ENCODE measurements at places on chromosomes 16 and 17.

DNA sequence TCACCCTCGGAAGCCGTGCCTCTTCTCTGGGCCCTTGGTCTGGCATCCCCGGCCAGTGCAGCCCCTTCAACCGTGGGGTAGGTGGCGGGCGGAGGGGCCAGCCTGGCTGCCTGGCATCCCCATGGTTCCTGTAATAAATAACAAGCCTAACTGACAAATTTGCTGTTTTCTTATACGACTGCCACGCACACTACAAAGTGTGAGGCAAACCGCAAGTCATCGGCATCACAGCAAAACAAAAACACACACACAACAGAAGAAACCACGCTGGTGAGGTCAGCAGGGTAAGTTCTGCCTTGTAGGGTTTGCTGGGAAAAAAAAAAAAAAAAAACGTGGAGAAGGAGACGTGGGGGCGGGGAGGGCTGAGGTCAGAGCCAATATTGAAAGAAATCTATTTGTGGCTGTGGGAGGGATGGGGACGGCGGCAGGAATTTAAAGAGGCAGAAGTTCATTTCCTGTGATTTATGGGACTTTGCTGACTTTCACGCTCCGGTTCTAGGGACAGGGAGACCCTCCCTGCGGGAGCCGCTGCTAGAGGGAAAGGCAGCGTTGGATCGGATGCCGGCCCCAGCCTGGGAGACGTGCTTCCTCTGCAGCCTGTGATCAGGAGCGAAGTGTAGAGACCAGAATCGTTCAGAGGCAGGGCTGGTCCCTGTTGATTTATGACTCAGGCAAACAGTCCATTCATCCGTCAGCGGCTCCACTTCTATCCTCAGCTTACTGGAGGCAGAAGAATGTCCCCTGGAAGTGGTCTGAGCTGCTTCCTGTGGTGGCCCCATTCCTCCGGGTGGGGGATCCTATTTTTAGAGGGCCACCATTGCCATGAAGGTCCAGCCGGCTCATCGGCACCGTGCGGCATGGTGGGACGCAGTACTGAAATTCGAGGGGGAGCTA lies 162.8 kb downstream of the FOXL1 start:
- DNase-seq, result peak; percentile 69

DNA sequence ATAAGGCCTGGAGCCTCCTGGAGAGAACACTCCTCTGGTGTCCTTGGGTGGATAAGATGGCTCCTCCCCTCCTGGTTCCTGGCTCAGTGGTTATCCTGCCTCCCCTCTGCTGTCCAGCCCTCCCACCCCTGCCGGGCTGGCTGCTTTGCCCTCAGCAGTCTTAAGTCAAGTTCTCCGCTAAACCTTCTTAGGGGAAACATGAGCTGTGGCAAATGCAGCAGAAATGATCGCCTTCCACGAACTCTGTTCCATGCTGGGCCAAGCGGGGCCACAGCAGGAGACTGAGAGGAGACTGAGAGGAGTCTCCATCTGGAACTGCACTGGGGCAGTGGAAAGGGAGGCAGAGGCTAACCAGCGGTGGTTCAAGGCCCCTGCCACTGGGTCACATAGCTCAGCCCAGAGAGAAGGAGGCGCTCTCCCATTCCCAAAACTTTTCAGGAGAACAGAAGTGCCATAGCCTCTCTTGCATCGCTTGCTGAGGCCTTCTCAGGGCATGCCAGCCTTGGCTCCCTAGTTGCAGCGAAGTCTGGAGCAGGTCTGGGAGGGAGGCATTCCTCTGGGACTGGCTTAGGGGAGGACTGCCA lies 26.9 kb downstream of the TNS4 start:
- DNase-seq, result no peak

- no peak for DNase-seq
Observed at GRCh38 chr17:28940142-28940541, 11.2 kb downstream of the PHF12 start.

GRCh38 chr17:74012465-74012864 lies 191.0 kb upstream of the RPL38 start:
- peak; percentile 45 for DNase-seq

DNA sequence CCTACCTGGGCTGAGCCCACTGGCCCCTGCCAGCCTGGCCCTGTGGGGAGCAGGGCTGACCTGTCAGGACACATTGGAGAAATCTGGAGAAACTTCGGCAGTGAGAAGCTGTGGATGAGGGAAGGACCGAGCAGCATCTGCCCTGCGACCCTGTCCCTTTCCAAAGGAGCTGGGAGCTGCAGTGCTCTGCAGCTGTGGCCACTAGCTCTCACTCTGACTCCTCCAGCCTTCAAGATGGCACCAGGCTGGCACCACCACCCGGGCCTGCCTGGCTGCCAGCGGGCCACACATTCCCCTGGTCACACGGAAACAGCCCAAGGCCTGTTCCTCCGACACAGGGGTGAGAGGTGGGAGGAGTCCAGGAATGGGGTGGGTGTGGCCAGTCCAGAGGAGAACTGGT lies 30.1 kb downstream of the CD300LG start:
- DNase-seq, result no peak

DNA sequence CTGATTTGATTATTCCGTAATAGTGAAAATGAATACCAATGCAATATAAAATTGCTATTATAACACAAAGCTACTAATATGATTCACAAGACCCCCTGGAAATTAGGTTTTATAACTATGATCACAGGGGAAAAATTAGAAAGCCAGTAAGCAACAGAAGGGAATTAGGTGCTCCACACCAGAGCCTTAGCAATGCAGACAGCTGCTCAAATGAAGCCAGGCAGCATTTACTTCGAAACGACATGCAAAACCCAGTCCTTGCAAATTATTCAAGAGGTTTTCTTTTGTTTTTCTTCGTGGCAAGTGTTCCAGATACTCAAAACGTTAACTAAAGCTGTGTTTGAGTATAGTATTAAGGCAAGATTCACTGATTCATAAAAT lies 47.9 kb downstream of the TOX3 start:
- no peak for DNase-seq

DNA sequence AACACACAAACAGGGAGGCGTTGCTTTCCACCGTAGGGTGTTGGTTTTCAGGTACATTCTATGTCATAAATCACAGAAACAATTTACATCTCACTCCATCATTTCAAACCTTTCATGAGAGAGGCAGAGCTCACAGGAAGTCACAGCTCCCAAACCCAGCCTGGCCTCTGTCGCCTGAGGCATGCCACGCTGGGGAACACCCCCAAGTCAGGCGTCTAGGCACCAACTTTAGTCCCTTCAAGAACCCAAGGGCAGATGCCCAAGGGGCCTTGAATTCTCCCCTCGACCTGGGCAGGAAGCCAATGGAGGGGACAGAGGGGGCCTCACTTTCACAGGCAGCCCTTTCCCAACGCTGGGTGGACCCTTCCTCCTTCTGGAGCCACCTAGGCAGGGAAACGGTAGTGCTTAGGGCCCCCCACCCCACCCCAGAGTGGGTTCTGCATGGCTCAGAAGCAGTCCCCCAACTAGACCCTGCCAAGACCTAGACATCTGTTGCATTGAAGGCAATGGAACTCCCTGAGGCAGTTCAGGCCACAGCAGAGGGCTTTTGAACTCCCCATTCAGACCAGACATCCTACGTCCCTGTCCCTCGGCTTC lies 10.6 kb downstream of the TBX4 start:
- DNase-seq, result peak; percentile 63

- peak; percentile 32 for DNase-seq
Observed at GRCh38 chr17:36072431-36073121, 8.5 kb downstream of the CCL18 start.

DNA sequence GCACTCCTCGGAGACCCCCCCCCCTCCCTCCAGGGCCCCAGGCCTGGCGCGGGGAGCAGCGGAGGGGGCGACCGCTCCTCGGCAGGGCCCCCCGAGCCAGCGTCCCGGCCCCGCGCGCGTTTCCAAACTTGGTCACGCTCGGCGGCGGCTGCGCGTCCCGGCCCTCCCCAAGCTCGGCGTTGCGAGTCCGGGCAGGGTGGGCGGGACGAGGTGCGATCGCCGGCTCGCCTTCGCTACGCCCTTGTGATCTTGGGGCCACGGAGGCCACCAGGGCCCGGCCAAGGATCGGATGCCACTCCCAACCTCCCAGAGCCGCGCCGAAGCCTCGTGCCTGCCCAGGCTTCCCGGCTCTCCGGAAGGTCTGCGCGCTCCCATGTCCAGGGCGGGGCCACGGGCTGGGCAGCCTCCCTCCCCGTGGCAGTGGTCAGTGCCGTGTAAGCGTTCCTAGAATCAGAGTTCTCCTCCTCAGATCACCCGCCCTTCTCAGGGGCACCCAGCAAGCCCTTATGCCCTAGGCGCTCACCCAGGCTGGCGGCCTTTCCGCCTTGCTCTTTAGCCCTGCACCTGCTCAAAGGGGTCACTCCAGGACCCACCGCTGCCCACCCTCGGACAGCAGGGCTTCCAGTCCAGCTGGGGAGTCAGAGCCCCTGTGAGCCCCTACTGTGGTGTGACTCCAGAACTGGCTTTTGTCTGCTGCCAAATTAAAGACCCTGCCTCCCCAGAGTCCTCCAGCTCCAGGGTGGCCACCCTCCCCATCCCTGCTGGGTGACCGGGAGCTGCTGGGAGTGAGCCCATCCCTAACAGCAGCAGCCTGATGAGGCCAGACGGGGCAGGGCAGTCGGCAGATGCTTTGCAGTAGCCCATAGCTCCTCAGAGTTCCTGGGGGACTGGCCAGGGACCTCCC lies 12.2 kb upstream of the MRPS23 start:
- peak; percentile 47 for DNase-seq

- DNase-seq, result no peak
Observed at GRCh38 chr16:3744018-3744417, 26.7 kb upstream of the TRAP1 start.

DNA sequence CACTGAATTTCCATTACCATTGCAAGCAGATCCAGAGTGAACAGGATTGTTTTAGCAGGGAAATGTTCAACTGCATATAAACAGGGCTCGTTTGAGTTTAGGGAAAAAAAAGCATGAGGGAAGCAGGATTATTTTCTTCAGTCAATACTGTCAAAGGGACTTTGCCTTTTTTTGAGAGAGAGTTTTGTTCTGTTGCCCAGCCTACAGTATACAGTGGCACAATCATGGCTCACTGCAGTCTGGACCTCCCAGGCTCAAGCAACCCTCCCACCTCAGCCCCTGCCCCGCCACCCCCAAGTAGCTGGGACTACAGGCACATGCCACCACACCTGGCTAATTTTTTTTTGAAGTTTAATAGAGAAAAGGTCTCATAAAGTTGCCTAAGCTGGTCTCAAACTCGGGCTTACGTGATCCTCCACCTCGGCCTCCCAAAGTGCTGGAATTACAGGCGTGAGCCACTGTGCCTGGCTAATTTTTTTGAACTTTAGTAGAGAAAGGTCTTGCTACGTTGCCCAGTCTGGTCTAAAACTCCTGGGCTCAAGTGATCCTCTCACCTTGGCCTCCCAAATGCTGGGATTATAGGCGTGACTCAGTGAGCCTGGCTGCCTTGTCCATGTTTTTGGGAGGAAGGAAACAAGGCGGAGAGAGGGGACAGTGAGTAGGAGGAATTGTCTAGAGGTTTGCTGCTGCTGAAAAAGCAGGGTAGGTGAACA lies 14.8 kb downstream of the PKD1L3 start:
- DNase-seq, result no peak

DNA sequence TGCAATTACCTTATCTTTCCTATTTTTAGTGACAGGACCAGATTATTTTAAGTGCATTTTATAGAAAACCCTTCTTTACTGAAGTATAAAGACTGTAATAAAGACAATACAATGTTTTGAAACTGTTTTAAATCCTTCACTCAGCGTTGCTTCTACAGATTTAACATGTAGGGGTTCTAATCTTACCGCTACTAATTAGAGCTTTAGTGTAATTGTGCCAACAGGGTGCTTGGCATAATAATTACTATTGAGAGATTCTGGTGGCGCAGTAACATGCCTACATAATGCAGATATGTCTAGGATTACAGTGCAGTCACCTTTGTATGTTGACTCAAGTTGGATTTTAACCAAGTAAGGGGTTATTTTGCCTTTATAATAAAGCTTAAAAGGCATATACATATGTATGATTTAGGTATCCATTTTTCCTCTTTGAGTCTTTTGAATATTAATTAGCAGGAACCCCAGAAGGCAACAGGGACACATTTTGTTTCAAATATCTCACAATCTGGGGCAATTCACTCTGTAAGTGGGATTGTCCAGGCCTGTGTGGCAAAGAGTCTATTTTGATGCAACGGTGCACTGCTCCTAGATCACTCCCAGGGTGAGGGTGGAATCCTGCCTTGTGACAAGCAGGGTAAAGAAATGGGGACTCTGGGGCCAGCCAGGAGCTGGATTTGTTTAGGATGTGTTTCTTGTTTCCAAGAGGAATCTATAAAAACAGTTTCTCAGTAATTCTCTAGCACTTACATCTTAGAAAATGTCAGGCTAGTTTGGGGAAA lies 604.7 kb upstream of the SALL1 start:
- DNase-seq, result no peak

GRCh38 chr17:71417142-71417541 lies 703.7 kb upstream of the SOX9 start:
- no peak for DNase-seq

GRCh38 chr17:7560172-7561027 lies 1.3 kb upstream of the SENP3 start:
- DNase-seq, result peak; percentile 74

DNA sequence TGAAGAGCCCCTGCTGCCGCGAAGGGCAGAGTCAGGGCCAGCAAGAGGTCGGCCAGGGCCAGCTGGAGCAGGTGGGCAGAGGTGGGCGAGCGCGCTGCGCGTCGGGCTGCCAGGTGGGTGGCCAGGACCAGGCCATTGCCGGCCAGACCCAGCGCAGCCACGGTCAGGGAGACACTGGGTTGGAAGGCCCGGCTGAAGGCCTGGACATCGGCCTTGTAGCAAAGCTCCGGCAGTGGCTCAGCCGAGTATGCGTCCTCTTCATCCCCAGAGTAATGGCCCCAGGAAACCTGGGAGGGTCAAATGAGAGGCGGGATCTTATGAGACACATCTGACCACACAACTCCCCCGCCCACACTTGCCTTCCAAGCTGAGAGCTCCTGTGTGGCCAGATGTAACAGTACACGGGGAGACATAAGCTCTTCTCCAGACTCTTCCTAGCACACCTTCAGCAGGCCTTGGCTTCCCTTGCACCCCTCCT lies 1.3 kb downstream of the CCR10 start:
- DNase-seq, result no peak

DNA sequence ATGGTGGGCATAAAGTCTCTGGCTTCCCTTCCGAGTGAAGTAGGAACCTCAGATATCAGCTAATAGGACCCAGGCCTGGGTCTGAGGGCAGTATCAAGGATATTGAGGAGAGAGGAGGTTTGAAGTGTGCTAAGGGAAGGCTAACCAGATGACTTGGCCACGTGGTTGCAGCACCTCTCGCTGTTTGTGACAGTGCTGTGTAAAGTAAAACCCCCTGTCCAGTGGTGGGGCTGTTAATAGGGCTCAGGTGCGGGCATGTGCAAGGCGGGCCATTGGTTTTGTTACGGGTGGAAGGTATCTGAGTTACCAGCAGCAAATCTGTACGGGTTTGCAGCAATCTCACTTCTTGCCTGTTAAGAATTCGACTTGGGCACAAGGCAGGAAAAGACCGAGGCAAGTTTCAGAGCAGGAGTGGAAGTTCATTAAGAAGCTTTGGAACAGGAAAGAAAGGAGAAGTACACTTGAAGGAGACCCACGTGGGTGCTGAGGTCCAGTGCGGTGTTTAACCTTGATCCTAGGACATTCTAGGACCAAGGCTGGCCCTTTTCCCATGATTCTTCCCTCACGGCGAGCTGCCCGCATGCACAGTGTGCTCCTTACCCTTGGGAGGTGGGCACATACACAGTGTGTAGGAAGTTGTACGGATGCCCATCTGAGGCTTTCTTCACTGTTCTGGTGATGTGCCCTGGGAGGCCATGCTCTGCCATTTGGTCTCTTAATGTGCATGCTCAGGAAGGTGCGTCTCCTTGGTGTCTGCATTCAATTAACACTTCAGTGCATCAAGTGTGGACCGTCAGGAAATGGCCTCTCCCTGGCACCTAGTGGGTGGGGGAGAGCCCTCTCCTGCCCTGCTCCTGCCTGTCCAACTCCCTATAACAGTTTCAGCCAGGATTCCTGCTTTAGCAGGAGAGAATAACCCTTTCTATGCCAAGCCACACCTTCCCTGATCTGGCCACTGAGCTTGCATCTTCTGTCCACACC lies 20.3 kb downstream of the SGF29 start:
- DNase-seq, result no peak
